Stimulated activated CD4-positive, alpha-beta T cell treated with anti-CD3 and anti-CD28 coated beads, Interleukin-15, amount 100 ng/mL, for 48 hours (primary cell): ENCODE measurements at places on chromosomes 7 and 10.

- DNase-seq = no peak
Measured at GRCh38 chr10:21473135-21473534, 52.3 kb downstream of the SKIDA1 start.

DNA sequence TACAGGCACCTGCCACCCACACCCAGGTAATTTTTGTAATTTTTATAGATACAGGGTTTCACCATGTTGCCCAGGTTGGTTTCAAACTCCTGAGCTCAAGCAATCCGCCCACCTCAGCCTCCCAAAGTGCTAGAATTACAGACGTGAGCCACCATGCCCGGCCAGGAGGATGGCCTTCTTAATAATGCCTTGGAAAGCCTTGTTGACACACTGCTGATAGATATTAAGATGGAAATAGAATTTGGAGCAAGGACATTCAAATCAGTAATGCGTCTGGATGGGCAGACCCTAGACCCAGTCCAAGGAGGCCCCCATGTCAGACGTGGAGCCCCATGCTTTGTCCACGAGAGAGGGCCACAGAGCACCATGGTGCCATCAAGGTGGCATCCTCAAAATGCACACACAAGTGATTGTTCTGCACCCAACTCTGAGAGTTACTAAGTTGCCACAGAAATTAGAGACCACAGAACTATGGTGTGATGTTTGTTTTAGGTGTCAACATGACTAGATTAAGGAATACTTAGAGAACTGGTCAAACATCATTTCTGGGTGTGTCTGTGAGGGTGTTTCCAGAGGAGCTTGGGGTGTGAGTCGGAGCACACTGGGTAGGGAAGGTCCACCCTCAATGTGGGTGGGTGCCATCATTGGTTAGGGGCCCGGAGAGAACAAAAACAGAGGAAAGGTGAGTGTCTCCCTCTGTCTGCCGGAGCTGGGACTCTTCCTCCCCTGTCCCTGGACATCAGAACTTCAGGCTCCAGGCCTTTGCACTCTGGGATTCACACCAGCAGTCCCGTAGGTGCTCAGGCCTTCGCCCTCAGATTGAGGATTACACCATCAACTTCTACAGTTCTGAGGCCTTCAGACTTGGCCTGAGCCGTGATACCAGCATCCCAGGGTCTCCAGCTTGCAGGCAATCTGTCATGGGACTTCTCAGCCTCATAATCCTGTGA lies 34.5 kb downstream of the EBF3 start:
- DNase-seq = no peak

DNA sequence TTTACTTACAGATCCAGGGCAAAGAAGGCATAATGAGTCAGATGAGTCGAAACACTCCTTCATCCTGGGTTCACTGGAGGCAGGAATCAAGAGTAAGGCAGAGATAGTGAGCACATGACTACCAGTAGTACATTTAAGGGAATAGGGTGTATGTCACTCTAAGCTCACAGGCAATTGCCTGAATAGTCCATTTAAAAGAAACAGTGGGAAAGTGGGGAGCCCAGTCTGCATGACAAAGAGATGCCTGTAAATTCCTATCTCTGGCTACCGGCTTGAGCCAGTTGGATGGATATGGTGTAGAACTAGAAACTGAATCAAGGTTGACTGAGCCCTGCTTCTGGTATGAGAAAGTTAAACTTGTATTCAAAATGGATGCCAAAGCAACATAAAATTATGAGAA lies 861.5 kb upstream of the ZWINT start:
- DNase-seq = no peak

DNA sequence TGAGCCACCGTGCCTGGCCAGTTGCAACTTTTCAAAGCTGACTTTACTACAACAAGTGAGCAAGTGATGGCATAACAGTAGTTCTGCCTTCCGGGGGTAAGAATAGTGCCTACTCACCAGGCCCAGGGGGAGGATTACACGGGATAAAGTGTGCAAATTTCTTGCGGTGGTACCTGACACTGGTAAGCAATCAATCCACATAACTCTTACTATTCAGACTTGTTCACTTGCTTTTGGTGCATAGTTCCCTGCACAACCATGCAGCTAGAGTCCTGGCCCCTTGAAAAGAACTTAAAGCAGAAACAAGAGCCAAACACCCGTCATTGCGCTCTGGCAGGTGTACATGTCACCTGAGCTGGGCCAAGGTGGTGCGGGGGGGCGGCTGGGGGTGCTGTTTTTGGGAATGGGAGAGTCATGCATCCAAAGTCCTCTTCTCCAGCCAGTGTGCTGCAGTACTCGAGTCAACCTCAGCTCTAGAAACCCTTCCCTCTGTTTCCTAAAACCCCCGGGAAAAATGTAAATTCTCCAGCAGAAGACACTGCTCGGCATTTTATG lies 5.4 kb upstream of the COBL start:
- no peak for DNase-seq

- no peak for DNase-seq
Measured at GRCh38 chr10:17730667-17731066, 21.3 kb upstream of the TMEM236 start.

DNA sequence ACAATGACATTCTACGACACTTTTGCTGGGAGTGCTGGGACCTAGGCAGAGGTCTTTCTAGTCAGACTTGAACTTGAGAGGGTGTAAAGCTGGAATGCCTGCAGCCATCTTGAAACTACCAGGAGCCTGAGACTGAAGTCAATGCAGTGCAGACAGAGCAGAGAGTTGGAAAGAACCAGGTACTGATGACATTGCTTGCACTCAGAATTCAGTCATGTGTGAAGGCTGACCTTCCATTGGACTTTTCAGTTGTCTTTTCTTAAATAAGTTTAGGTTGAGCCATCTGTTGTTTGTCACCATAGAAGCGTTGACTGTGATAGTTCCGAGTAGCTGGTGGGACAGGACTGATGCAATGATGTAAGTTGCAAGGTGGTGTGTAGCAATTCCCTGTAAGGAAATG lies 3.1 kb upstream of the PLPP4 start:
- no peak for DNase-seq
